ENCODE measurements at places on chromosomes 7 and 10. TPM values are rescaled to one million over a fixed set of nuclear protein-coding genes. Genes with fewer than 3 reads are reported as not detected.

The GCK gene
- 0.22 TPM for total RNA-seq

The ZNF239 gene
- total RNA-seq, result 5.5 TPM

The RNF133 gene
- total RNA-seq, result 1.3 TPM

The RP9 gene
- 5.9 TPM for total RNA-seq

The FGFR2 gene
- total RNA-seq, result 64.0 TPM

The C7orf33 gene
- total RNA-seq, result not detected

The GATA3 gene
- total RNA-seq, result 0.11 TPM

The PDZD7 gene
- 0.91 TPM for total RNA-seq
